ENCODE measurements at places on chromosomes 12 and 14.

DNA sequence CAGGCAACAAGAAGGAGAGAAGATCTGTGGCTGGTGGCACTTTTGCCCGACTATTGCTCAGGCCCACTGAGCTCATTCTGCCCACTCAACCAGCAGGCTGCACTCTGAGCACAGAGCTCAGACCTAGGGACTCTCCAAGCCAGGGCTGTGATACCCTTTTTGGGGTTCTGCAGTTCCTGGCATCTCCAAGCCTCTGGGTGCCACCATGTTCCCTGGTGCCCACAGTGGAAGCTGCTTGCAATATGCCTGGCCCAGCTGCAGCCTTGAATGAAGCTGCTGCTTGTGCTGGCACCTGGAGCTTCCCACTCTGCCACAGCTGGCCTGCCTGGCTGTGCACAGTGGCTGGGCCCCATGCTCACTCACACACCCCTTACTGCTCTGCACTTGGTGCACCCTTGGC lies 236.1 kb downstream of the ADGRD1 start:
- no peak for DNase-seq

DNA sequence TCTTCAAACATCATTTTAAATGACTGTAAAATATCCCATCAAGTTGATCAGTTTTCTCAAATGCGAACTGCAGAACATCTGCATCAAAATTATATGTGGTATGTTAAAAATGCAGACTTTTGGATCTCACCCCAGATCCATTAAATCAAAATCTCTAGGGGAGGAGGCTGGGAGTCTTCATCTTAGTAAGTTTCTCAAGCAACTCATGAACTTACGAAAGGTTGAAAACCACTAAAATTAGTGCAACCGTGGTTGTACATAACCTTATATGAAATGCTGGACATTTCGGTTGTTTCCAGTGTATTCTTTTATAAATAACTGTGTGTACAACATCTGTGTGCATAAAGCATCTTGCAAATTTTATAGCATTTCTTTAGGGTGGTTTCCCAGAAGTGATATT lies 39.2 kb downstream of the ZFP36L1 start:
- no peak for DNase-seq

GRCh38 chr12:60230056-60230455 lies 634.2 kb downstream of the SLC16A7 start:
- no peak for DNase-seq

DNA sequence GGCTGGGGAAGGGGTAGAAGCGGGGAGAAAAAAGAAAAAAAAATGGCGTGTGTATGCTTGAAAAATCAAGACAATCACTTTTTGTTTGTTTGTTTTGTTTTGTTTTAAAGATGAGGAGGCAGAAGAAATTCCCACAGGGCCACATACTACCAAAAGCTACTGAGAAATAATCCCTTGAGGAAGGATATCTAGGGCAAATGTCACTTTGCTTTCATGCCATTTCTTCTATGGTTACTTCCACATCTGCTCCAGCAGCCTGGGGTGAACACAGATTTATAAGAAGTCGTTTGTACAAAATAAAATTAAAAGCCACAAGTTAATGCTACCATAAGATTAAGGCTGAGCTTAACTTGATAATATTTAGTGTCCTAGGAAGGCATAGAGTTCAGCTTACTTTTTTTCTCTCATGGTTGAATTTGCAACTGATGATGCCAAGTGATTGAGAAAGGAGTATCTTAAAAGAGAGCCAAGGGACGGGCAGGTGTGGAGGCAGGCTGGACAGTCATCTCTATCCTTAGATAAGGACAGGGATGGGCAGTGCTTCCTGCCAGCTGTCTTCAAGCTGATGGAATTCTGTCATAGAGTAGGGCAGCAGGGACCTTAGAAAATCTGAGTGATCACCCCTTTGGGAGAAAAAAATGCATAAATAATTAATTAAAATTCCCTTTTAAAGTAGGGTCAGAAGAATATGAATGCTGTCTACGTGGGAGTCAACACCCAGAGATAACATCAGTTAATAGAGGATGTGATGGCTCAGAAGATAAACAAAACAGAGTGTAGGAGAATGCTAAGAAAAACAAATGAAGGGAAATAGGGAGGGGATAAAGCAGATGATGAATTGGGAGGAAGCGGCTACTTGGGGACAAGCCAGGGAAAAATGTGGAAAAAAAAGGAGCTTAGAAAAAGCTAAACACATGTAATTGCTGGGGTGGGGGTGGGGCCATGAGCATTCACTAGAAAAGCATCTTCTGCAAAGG lies 57.1 kb downstream of the DYRK2 start:
- DNase-seq = no peak

DNA sequence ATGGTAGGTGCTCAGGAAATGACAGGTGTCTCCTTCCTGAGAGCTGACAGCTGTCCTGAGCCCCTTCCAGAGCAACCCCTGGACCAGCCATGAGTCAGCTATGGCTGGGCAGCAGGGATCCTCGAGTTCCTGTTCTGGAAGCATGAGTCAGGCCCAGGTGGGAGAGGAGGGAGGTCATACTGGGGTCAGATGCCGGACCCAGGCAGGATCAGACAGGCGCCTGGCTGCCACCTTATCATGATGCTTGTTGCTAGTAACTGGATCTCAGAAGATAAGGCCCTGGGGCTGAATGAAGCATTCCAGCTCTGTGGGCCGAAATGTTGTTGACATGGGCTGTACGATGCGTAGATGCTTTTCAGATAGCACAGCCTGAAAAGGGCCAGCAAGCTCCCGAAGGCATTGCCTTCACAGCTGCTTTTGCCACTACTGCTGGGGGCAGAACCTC lies 17.4 kb upstream of the KRT7 start:
- DNase-seq = no peak

- no peak for DNase-seq
These were observed 1.1 kb downstream of the AVIL start for GRCh38 chr12:57817261-57817989.

Measured in stimulated activated CD4-positive, alpha-beta T cell treated with anti-CD3 and anti-CD28 coated beads, Interleukin-1b, Interleukin-23, amount 100 ng/mL, for 1 hour (primary cell).